ENCODE measurements at places on chromosomes 5 and 9.

GRCh38 chr5:138724470-138725146, 28.6 kb upstream of the CTNNA1 start:
- DNase-seq: no peak

DNA sequence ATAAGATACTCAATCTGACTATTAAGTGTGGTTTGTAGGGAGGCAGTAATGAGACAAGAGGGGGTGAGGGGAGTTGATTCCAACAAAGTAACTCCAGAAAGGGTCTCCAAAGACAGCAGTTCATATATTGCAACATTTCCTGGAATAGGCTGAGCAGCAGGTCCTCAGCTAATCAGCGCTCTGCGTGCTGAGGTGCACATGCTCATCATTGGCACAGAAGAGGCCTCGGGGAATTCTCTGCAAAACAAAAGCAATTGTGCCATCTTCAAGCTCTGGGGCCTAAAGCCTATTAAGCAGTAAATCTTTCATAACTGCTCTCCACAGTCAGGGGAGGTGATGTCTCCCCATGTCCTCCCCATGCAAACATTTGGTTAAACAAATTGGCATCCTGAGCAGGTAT, 357.3 kb downstream of the SPOCK1 start:
- no peak for DNase-seq

DNA sequence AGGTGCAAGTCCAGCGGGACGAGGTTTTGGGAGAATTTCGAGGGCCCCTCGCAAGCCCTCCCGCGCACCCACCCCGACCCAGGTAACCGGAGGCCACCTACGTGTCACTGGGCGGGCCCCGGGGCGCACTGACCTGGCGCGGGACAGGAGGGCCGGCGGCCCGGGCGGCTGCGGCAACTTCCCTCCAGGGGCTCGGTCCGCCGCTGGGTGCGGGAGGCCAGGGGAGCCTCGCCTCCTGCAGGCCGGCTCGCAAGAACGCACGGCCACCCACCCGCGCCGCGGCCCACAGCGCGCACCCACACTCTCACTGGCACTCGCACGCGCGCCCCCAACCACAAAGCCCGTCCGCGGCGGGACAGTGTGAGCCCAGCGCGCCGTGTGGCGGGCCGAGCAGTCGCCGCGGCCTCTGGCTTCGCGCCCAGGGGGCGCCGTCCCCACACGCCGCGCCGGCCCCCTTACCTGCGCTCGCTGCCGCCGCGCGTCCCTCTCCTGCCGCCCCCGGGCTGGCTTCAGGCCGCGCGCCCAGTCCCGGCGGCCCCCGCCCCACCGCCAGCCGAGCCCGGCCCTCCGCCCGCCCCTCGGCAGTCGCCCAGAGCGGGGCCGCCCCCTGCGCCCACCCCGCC, 451 bp downstream of the LPAR1 start:
- DNase-seq: no peak

DNA sequence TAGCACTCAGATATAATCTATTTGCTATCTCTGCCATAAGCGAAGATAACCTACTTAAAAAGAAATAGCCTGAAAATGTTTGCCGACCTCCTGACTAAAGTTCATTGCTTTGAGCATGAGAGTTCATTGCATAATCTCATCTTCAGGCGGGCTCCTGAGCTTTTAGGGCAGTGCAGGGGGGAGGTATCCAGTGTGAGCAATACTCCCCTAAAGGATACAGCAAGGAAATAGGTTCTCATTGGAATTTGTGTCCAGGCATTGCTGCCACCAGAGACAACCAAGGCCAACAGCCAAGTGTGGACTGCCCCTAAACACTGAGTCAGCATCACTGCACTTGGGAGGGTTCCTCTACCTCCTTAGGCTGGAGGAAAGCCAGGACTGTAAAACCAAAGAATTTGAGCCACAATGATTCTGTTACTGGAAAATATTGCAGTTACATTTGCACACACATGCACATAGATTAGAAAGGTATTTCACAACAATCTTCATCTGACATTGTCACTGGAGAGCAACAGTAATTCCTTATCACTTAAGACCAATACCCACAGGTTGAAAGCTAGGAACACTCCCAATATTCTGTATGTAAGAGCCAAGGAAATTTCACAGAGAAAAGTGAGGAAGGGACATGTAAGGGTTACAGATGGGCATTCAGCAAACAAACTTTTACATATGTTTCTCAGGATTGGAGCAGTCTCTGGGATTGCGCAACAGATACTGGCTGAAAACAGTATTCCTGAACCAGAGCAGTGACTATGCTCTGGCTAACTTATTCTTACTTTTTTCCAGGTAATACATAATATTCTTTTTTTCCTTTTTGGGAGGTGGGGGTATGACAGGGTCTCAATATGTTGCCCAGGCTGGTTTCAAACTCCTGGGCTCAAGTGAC, 98.6 kb upstream of the TLE1 start:
- no peak for DNase-seq

DNA sequence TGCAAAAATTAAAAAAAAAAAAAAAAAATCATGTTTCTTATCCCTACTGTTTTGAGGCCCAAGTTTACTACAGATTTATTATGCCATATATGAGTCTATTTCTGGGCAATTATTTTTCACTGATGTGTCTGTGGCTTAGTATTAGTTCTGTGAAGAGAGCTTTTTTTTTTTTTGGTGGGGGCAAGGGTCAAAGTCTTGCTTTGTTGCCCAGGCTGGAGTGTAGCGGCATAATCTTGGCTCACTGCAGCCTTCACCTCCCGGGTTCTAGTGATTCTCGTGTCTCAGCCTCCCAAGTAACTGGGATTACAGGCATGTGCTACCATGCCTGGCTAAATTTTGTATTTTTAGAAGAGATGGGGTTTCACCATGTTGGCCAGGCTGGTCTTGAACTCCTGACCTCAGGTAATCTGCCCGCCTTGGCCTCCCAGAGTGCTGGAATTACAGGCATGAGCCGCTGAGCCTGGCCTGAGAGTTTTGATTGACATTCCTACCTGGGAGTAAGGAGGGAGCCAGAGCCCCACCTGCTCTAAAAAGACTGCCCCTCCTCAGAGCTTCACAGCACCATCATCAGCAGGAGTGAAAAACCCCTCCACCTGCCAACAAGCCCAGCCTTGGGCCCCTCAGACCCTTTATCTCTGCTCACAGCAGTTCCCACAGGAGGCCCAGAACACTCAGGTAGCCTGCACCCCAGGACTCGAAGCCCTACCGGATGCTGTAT, 36.1 kb upstream of the JADE2 start:
- DNase-seq: no peak

- no peak for DNase-seq
Observed at GRCh38 chr9:88732128-88732527, 197.2 kb downstream of the NXNL2 start.

DNA sequence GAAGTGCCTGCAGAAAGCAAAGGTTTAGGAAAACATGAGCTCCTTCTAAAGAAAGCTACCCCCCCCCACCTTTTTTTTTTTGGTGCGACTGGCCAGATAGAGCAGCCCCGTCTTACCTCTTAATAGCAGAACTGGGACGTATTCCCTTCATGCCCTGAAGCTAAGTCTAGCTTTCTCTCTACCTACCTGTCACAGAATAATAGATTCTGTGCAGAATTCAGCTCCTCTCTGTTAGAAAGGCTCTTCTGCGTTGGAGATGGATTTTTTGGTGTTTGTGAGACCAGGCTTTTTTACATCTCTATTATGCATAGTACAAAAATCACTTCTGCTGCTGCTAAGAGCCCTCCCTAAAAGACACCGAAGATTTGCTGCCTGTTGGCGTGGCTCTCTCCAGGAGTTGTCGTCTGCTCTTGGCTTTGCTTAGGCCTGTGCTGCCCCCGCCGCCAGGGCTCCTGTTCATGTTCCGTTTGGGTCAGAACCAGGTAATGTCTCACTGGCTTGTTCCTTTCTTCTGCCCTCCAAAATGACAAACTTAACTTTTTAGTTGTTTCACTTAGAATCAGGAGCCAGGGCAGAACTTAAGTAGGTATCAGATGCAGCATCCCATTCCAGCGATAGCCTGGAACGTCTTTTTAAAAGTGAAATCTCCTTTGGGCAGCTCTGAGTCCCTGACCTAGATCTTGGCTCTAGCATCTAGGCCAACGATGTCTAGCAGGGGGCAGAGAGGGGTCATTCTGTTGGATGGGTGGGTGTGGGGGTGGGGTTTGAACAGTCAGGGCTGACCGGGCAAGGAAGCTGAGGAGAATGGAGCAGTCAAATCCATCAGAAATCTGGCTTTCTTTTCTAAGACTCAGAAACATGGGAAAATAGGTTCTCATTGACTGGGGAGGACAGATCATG, 2.5 kb downstream of the TRIO start:
- no peak for DNase-seq

DNA sequence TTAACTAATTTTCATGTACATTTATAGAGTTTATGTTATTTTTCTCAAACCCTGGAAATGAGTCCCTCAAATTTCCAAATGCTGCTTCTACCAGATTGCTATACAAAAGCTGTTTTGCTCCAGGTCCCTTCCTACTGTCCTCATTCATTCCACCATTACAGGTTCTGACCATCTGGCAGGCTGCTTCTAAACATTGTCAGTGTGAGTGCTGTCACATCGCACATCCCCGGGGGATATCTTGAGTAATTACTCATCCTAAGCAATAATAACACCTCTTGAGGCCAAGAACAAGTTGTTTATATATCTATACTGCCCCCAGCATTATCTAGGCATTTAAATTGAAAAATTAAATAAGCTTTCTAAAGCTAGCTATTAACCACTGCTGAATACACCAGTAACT, 1675.3 kb upstream of the CDH6 start:
- no peak for DNase-seq

DNA sequence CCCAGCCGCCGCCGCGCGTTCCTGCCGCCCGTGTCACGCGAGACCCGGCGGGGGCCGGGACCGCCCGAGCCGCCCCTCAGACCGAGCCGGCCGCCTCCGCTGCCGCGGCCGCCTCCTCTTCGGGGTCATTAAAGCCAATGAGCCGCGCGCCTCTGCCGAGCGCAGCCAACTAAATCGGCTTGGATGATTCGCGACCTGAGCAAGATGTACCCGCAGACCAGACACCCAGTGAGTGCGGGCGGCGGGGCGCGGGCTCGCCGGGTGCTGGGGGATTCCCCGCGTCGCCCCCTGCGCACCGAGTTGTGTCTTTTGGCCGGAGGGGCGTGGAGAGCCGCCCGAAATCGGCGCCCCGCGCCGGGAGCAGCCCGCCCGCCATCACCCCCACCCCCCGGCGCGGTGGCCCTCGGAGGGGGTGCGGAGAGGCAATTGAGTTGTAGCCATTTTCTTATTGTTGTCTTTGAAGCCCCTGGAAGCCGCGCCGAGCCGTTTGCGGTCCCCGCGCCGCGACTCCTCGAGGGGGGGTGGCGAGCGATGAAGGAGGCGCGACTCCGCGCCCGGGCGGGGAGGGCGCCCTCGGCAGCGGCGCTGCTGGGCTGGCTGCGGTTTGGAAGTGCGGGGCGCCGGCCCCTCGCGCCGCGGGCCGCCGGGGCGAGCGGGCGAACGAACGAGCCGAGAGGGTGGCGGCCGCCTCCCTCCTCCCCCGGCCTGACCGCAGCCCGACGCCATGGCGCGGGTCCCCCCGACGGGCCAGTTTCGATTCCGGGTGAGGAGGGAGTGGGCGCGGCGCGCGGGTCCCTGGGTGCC, 1.0 kb downstream of the TLE4 start:
- DNase-seq: peak; percentile 52

- no peak for DNase-seq
Observed at GRCh38 chr9:117672369-117672768, 31.8 kb upstream of the TLR4 start.

GRCh38 chr9:99626426-99626825, 195.3 kb upstream of the NR4A3 start:
- no peak for DNase-seq

DNA sequence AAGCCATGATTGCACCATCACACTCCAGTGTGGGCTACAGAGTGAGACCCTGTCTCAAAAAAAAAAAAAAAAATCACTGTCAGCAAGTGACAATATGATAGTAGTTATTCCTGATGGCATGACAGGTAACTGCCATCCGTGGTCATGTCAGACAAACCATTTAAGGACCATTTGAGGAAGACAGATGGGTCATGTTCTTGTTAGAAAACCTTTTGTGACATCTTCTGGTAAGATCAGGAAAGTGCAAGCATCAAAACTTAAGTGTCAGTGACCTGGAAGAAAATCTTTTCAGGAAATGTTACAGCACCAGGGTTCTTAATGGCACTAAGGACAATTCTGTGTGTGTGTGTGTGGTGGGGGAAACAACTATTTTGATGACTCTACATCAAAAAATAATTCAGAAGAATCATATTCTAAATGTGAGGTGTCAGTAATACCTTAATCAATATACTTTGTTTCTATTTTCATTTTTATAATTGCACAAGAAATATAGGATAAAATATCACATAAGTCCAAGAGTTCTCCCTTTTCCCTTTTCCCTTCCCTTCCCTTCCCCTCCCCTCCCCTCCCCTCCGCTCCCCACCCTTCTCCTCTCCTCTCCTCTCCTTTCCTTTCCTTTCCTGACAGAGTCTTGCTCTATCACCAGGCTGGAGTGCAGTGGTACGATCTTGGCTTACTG, 17.8 kb downstream of the SLC38A9 start:
- no peak for DNase-seq

Data from germinal center (tissue), 1 donor.